ENCODE measurements at places on chromosomes 2 and 18.
A peak's percentile ranks its signal among the peaks of the same experiment; 100 is the strongest.

DNA sequence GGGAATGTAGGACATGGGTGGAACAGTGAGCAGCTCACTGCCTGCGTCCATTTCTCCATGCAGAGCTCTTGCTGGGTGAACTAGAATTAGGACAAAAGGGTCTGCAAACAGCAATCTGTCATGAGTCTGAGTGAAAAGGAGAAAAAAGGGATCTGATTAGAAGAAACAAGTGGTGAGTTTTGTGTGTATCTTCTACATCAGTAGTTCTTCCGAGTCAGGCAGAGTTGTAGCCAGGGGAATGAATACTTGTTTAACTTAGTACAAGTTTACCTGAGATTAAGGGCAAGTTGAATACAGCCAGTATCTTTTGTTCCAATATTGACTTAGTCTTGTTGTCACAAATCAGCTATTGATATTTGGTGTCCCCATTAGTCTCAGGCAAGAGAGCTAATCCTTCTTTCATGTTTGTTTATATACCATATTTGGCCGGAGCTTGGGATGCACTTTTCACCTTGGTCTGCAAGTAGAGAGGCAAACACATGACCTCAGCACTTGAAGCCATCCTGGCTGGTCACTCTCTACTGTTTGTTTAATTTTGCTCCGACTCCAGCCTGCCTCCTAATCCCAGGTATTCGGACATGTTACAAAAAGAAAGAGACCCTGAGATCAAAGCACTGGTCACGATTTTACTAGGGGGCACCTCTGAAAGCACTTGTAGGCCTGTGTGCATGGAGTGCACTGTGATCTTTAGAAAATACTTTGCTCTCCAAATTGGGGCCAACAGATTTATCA, 211.0 kb upstream of the NT5C1B start:
- DNase-seq: no peak

DNA sequence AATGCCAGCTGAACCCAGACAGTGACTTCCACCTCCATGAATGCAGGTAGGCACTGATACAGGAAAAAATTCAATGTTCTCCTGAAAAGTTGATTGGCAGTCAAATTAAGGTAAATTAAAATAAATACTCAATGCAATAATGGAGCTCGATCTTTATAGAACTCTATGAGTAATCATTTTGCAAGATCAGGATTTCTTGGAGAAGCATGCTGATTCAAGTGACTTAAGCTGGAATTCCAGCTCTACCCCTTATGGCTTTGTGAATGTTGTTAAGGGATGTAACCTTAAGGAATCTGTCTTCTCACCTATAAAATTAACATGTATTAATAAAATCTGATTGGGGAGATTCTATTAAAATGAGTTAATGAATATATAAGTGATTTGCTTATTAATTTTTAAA, 145.1 kb downstream of the QPCT start:
- no peak for DNase-seq

DNA sequence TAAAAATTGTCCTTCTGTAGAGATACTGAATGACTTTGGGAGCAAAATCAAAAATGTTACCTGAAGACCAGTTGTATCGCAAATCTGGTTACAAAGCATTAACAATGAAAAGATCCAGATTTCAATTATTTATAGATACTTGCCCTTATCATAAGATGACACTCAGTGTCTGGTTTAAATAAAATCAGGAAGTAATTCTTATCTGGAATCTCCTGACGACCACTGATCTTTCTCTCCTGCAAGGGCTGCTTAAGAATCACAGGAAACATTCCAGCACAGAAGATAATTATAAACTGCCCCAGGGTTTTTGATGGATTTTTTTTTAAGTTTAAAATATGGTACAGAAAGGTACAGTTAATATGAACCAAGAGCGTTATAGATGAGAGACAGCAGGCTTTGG, 205.7 kb downstream of the ALK start:
- DNase-seq: no peak

DNA sequence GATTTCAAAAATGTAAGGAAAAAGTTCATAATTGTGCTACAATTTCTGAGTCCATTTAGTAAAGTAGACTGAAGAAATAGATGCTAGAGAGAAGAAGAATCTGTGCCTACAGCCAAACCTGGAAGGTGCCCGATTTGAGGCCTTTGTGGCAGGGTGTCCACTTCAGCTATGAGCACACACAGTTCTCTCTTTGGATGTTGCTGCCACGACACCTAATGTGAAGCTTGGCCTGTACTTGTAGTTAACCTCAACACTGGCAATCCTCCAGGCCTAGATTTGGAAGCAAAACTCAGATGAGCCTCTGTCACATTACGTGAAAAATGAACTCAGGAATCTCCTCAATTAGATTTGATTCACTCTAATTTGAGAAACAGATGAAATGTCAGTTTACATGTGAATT, 90.1 kb upstream of the LRP1B start:
- no peak for DNase-seq

GRCh38 chr2:8019934-8020333, 661.9 kb upstream of the ID2 start:
- no peak for DNase-seq

GRCh38 chr2:228642861-228643260, 461.4 kb upstream of the SPHKAP start:
- no peak for DNase-seq

- DNase-seq: peak; percentile 1
Observed at GRCh38 chr2:156110890-156111289, 221.6 kb downstream of the NR4A2 start.

DNA sequence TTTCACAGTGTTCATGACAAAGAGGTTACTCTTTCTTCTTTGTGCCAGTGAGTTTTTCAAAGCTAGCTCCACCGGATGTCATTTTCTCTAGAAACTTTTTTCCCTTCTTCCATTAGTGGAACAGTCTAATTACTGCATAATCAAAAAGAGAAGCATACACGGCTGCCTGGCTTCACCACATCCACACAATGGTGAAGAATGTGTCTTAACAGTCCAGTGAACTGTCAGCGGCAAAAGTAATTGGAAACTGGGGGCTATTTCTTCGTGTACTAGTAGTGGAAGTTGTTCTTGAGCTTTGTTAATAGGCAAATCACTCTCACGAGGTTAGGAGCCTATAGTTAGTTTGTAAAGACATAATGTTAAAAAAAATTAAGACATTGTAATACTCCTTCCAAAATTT, 32.9 kb upstream of the PIK3C3 start:
- DNase-seq: no peak

GRCh38 chr2:233051241-233052149, 8.6 kb upstream of the INPP5D start:
- DNase-seq: no peak

GRCh38 chr2:159558479-159558878, 57.9 kb downstream of the BAZ2B start:
- DNase-seq: no peak

Data from stimulated activated CD4-positive, alpha-beta T cell treated with anti-CD3 and anti-CD28 coated beads, Interleukin-15, amount 100 ng/mL, for 1 hour (primary cell).